NCI-H446 treated with DMSO at 0.1 percent for 48 hours (cell line): ENCODE measurements at places on chromosomes 7 and 10.
A peak's percentile ranks its signal among the peaks of the same experiment; 100 is the strongest.

- DNase-seq = no peak
Observed at GRCh38 chr10:117728087-117728486, 185.5 kb downstream of the EMX2 start.

DNA sequence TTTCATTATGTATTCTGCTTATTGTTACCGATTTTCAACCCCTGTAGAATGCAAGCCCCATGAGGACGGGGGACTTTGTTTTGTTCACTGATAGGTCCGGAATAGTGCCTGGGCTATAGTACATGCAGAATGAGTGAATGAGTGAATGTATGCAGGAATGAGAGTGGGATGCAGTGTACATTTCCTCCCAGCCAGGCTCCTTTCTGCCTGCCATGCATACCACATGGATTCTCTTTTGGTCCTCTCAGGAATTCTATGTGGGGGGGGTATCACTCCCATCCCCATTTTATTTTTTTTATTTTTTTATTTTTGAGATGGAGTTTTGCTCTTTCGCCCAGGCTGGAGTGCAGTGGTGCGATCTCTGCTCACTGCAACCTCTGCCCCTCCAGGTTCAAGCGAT is 16.7 kb downstream of the TRIM56 start:
- DNase-seq = no peak

- no peak for DNase-seq
Observed at GRCh38 chr10:114743521-114744231, 77.9 kb upstream of the FHIP2A start.

- no peak for DNase-seq
Observed at GRCh38 chr10:123180101-123181090, 26.2 kb downstream of the BUB3 start.

GRCh38 chr7:110569486-110570205 is 521.3 kb upstream of the LRRN3 start:
- DNase-seq = peak; percentile 50

DNA sequence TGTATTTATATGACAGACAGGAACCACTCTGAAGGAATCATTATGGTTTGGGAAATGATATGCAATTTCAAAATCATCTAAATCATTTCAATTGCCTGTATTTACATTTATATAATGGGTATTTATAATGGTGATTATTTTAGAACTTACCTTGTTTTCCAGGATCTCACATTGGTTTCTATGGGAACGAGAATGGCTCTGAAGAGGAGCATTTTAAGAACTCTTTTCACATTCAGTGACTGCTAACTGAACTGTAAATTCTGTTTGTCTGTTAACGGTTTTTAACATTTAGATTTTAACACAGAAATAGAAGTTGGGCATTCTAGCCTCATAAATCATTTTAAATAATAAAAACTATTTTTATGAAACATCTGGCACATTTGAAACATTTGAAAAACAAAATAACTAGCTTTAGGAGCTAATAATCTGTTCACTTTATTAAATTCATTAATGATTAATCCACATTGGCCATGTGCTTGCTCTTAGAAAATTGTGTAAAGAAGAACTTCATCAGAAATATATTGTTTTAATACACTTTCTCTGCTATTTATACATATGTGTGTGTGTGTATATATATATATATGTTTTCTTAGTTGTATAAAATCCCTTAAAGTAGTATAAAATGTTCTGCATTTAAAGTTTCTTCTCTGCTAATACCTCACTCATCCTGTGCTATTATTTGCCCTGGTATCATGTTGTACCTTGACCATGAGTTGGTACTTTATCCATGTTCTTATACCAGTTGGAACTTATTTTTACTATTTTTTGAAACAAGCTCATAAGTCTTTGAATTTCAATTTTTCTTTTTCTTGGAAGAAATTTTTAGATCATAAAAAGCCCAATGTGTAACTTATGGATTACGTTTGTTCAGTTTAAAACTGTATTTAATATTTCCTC is 8.7 kb upstream of the SEM1 start:
- no peak for DNase-seq

GRCh38 chr10:775245-776075 is 86.0 kb upstream of the DIP2C start:
- peak; percentile 9 for DNase-seq

- DNase-seq = no peak
Observed at GRCh38 chr10:45354261-45354660, 19.8 kb upstream of the ALOX5 start.

- DNase-seq = no peak
Observed at GRCh38 chr10:78875331-78875877, 193.4 kb upstream of the ZMIZ1 start.

DNA sequence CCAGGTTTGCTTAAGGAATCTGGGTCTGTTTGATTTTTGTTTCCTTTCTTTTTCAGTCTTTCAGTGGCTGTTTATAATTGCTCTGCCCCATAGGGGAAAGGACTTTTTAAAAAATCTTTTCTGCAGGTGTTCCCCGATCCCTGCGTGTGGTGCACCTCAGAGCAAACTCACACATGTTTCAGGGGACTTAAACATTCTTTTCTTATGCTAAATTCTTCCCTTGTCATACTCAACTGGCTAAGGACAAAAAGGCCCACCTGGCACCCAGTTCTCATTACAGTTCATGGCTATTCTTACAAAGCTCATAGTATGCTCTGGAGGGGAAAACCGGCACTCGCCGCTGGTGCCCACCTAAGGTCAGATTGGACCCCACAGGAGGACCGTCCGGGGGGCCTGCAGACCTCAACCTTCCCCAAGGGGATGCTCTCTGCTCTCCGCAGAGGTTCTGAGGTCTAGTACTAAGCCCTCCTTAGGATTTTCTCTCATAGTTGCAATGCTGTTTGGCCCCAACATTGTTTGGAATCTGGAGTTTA is 220.3 kb downstream of the HGF start:
- no peak for DNase-seq

GRCh38 chr7:30817371-30817767 is 46.2 kb downstream of the MINDY4 start:
- DNase-seq = no peak

- no peak for DNase-seq
Observed at GRCh38 chr7:74619235-74619860, 38.2 kb upstream of the GTF2I start.

DNA sequence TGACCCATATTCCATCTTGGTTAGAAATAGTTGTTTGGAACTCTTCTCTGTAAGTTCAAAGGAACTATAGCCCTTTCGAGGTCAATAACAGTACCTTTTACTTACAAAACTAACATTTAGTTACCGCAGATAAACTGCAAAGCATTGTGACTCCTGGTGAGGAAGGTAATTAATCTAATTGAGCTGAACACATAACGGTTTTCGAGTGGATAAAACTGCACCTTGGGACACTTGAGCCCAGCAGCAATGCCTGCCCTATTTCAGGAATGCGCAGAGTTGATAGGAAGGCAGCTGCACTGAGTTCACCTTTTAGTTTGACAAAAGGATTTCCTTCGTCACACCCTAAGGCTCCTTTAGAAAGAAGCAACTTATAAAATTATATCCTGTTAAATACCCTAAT is 75.4 kb downstream of the JAZF1 start:
- no peak for DNase-seq

- DNase-seq = no peak
Observed at GRCh38 chr10:130049987-130050386, 60.6 kb downstream of the C10orf143 start.

DNA sequence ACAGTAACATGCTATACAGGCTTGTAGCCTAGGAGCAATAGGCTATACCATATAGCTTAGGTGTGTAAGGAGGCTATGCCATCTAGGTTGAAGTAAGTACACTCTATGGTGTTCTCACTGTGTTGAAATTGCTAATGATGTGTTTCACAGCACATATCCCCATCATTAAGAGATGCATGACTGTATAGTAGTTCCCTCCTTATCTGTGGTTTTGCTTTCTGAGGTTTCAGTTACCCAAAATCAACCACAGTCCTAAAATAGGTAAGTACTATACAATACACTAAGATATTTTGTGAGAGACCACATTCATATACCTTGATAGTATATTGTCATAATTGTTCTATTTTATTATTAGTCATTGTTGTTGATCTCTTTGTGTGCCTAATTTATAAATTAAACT is 12.7 kb downstream of the FZD1 start:
- no peak for DNase-seq

GRCh38 chr7:22944022-22944421 is 69.9 kb downstream of the HYCC1 start:
- no peak for DNase-seq

DNA sequence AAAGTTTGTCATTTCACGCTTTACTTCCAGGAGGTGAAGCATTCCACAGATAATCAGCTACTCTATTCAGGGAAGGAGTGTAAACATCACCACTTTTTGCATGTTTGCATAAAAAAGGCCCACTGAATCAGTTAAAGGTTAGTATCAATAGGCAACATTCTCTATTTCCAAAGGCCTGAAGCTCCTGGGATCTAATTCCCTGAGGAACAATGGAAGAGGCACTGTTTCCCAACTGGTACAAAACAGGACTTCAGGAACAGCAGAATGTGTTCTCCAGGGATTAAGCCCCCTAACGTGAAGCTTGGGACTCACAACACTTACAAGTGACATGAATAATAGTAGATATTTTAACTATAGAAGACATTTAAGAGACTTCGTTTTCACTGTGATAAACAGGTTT is 6.1 kb downstream of the LRRN3 start:
- no peak for DNase-seq

- DNase-seq = no peak
Observed at GRCh38 chr7:94658826-94659225, 2.9 kb upstream of the SGCE start.

DNA sequence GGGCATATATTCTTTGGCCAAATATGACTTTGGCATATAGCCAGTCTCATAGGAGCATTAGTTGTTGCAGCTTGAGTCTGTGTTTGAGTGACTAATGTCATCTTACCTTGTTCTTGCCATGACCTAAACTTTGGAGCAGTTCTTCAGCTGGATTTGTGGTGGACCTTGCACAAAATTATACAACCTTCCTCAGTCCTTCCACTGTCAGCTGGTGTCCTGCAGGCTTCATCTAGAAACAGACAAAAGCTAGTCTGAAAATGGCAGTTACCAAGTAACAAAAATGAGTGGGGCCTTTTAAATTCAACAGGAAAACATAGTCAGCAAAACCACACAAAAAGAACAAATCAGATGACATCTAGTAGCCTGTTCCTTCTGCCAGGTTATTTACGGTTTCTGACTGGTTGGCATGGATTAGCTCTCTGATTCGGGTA is 59.5 kb upstream of the HECTD2 start:
- DNase-seq = no peak

DNA sequence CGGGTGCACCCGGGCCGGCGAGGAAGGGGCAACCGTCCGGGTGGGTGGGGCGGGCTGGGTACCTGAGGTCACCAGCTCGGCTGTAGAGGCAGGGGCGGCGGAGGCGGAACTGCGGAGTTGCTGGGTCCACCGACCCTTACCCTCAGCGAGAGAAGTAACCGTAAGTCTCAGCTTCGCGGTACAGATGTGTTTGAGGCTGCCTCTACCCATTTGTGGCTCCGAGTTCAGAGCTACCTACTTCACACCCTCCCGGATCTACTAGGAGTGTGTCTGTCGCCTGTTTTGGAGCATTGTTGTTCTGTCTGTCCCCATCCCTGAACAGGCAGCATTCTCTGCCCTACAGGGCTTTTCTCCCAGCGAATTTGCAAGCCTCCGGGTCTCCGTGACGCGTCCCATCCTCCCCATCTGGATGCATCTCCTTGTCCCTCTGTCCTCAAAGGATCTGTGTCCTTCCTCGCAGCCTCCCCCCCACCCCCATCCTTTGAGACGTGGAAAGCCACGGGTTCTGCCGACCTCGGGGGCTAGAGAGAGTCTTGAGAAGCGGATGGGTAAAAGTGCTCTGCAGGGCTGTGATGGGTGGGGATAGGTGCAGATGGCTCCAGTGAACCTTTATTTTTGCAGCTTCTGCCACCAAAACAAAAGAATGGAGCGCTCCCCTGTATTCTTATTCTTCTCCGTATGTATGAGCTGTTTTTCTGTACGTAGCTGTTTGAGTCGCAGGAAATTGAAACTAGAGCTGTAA is 757 bp downstream of the ANKIB1 start:
- no peak for DNase-seq

GRCh38 chr10:113907166-113907565 is 52.7 kb downstream of the NHLRC2 start:
- DNase-seq = no peak

- DNase-seq = no peak
Observed at GRCh38 chr7:151565541-151565940, 45.8 kb upstream of the RHEB start.

- DNase-seq = no peak
Observed at GRCh38 chr7:1532456-1533254, 2.2 kb downstream of the MAFK start.

DNA sequence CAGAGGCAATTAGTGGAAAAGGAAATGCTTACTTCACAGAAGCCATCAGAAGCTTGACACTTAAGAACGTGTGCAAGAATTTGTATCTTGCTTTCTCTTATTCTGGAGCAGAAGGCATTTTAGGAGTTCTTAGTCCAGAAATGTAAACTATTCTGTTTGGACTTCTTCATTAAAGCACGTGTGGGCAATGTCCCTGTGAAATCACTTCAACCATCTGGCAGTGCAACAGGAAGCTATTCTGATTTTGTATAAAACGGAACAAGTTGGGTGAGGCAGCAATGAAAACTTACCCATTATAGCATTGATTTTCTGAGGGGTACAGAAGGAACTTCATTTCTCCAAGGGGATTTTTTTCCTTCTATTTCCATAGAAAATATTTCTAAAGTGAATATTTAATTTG is 21.3 kb upstream of the ARHGAP21 start:
- no peak for DNase-seq

DNA sequence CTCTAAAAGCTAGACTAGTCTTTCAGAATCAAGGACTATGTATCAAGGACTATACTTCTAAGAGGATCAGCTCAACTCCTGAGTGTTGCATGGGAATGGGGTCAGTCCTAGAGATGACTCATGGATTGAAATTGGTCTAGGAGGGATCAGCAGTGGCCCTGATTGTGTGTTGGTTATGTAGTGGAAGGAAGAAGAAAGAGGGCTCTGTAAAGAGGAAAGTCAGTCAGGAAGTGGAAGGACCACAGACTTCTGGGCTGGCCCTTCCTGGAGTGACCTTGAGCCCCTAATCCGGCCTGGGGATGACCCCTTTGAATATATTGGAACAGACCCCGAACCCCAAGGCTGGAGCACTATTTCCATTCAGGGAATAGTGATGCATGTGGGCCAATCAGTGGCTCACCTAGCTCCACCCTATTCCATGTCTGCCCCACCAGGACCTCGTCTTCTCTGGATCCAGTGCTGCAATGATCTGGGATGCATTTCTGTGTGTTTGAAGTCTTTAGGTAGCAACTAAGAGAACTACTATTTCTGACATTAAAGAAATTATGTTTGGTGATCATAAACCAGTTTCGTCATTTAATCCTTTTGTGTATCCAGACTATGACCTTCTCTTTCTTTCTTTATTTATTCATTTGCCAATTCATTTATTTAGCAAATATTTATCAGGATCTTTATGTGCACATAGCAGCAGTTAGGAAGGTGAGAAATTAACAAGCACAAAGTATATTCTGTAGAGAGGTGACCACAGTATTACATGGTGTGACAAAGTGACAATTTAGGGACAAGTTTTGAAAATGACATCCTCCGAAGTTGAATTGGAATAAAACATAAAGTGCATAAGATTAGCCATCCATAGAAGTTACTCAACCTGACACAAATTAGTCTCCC is 48.6 kb upstream of the KIF5B start:
- no peak for DNase-seq

GRCh38 chr7:115299397-115300037 is 377.6 kb downstream of the MDFIC start:
- DNase-seq = peak; percentile 12
